Esophagus squamous epithelium (tissue), 5 donors: ENCODE measurements at places on chromosomes 13 and 19.

DNA sequence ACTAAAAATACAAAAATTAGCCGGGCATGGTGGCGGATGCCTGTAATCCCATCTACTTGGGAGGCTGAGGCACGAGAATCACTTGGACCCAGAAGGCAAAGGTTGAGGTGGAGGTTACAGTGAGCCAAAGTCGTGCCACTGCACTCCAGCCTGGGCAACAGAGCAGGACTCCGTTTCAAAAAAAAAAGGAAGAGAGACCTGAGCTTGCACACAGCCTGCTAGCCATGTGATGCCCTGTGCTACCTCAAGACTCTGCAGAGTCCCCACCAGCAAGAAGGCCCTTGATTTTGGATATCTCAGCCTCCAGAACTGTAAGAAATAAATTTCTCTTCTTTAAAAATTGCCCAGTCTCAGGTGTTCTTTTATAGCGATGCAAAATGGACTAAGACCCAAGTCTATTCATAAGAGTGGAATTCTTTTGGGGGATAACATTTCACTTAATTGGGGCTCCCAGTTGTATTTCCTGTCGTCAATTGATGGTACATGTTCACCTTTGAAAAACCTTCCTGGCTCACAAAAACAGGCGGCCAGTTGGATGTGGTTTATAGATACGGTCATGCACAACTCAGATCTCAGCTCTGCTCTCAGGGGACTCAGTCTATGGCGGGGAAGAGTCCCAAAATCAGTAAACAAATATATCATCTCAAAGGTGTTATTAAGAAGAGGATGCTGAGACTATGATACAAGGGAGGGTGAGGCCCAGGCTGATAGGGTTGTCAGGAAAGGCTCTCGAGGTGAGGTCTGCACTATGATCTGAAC lies 2.4 kb upstream of the CHERP start:
- H3K27me3 ChIP-seq: no peaks in the 10 kb centered on the region
- peaks cover 18% of the 10 kb centered on the region for H3K4me1 ChIP-seq
- no peak for DNase-seq
- H3K36me3 ChIP-seq: peaks cover 15% of the 10 kb centered on the region
- no peak overlapping the region for H3K4me3 ChIP-seq

DNA sequence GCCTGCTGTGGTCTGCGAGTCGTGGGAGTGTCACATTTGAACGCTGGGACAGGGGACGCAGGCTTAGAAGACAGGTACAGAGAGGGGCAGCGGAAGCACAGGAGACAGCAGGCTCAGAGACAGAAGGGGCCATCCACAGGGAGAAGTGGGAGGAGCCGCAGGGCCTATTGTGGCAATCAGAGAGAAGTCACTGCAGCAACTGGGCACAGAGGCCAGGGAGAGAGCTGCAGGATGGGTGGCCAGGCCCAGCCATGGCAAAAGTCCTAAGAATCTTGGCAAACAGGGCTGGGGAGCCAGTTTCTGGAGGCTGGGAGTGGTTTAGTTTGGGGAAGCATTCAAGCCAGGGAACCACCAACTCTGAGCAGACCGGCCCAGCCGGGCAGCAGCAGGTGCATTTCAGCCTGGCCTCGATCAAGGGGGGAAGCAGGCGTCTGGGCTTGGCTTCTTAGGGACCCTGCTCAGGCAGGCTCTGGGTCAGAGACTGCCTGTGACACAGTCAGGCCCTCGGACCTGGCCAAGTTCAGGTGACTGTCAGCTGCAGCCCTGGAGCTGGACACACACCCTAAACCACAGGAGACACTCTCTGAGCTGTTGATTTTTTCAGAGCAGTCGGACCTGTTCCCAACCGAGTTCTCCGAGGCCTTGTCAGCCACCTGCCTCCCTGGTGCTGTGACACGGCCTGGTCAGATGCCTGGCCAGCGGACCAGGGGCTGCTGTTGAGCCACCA lies 11.8 kb downstream of the SH3GL1 start:
- H3K36me3 ChIP-seq: peaks cover 54% of the 10 kb centered on the region
- no peak for DNase-seq
- H3K4me3 ChIP-seq: no peak overlapping the region
- peak overlapping the region; percentile 93 for H3K27ac ChIP-seq

GRCh38 chr13:113470073-113470472 lies 16.8 kb upstream of the ADPRHL1 start:
- no peak for DNase-seq
- H3K36me3 ChIP-seq: peaks cover 74% of the 10 kb centered on the region
- no peak overlapping the region for H3K4me3 ChIP-seq
- no peak overlapping the region for H3K27ac ChIP-seq

DNA sequence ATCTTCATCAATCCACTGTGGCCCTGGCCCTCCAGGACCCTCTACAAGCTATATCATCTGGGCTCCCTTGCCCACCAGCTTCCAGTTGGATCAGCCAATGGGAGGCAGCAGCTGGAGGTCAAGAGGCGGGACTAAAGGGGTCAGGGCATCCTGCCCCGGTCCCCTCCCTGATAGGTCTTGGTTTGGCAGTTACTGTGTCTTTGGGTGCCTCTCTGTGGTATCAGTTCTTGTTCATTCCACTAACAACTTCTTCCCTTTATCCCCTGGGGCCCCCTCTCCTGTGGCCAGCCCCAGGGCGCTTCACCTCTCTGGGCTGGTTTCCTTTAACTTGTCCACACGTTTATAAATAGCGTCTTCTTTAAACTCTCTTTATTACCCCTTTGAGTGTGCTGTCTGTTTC lies 83.6 kb downstream of the DCT start:
- no peaks in the 10 kb centered on the region for H3K36me3 ChIP-seq
- no peaks in the 10 kb centered on the region for H3K27me3 ChIP-seq
- DNase-seq: no peak
- no peak overlapping the region for H3K27ac ChIP-seq

GRCh38 chr13:42071672-42072419 lies 23.4 kb downstream of the DGKH start:
- H3K4me3 ChIP-seq: no peak overlapping the region
- peaks cover 18% of the 10 kb centered on the region for H3K36me3 ChIP-seq
- H3K4me1 ChIP-seq: no peaks in the 10 kb centered on the region
- H3K27me3 ChIP-seq: no peaks in the 10 kb centered on the region
- H3K27ac ChIP-seq: no peak overlapping the region

DNA sequence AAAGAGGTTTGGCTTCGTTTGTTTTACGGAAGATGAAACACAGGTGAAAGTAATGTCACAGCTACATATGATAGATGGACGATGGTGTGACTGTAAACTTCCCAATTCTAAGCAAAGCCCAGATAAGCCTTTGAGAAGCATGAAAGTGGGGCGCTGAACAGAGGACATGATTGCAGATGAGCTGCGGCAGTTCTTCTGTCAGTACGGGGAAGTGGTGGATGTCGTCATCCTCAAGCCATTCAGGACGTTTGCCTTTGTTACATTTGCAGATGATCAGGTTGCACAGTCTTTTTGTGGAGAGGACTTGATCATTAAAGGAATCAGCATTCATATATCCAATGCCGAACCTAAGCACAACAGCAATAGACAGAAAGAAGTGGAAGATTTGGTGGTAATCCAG lies 111.5 kb upstream of the DIAPH3 start:
- H3K36me3 ChIP-seq: no peaks in the 10 kb centered on the region
- H3K4me1 ChIP-seq: no peaks in the 10 kb centered on the region
- H3K4me3 ChIP-seq: no peak overlapping the region
- H3K27ac ChIP-seq: no peak overlapping the region
- DNase-seq: no peak

DNA sequence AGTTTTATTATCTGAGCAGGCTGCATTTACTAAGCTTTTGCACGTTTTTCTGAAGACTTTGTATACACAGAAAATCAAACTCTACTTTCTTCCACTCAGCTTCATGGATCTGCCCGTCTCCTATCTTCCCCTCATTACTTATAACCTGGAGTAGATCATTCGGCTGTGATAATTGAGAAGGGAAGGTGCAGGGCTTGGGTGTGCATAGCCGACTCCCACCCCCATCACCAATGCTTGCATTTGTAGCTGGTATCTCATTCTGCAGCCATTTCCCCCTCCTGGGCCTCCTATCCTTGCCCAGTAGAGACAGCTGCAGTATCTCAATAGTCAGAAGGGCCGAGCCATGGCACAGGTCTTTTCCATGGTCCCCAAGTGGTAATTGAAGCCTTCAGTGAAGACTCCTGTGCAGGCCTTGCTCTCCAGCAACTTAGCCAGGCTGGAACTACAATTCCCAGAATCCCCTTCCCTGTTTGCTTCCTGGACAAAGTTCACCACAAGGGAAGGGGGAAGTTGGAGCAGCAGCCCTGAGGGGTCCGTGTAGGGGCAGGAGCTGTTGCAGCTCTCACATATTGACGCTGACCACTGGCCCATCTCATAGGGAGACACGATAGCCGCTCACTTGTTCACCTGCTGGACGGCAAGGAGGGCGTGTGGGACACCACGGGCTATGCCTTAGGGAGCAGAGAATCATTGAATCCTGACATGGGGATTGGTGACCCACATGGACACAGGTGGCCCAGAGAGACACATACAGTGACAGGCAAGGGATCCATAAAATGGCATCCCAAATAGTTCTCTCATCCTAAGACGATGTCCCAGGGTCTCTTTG lies 2.1 kb upstream of the SIGLEC8 start:
- H3K36me3 ChIP-seq: no peaks in the 10 kb centered on the region
- H3K27me3 ChIP-seq: peaks cover 2% of the 10 kb centered on the region
- H3K4me3 ChIP-seq: no peak overlapping the region
- DNase-seq: no peak
- H3K4me1 ChIP-seq: no peaks in the 10 kb centered on the region
- H3K27ac ChIP-seq: no peak overlapping the region

DNA sequence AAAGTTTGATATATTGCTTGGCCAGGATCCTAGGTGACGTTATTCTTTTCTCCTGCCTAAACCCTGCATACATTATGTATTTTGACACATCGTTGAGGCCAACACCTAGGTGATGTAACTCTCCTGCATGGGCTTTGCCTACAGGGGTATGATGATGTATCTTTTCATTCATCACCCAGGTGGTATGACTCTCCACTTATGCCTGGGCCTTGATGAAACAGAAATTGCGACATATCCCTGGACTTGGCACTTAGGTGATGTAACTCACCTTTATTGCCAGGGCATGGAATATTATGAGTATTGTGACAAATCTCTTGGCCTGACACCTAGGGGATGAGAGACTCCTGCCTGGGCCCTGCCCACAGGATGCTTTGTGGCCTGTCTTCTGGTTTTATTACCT lies 18.5 kb upstream of the ZNF681 start:
- H3K36me3 ChIP-seq: no peaks in the 10 kb centered on the region
- H3K27ac ChIP-seq: peak overlapping the region; percentile 0
- H3K4me1 ChIP-seq: no peaks in the 10 kb centered on the region

- H3K4me1 ChIP-seq: peaks cover 14% of the 10 kb centered on the region
- DNase-seq: no peak
- H3K27ac ChIP-seq: peak overlapping the region; percentile 82
- H3K36me3 ChIP-seq: peaks cover 4% of the 10 kb centered on the region
These were observed 7.3 kb downstream of the OPA3 start for GRCh38 chr19:45577111-45577905.

- H3K36me3 ChIP-seq: peaks cover 22% of the 10 kb centered on the region
- no peak for DNase-seq
- H3K4me1 ChIP-seq: peaks cover 58% of the 10 kb centered on the region
- peak overlapping the region; percentile 78 for H3K4me3 ChIP-seq
- no peaks in the 10 kb centered on the region for H3K27me3 ChIP-seq
- H3K27ac ChIP-seq: peak overlapping the region; percentile 97
These were observed 589 bp downstream of the ZBTB45 start for GRCh38 chr19:58519087-58519354.

GRCh38 chr13:80217614-80218456 lies 123.1 kb downstream of the SPRY2 start:
- DNase-seq: no peak
- H3K4me1 ChIP-seq: no peaks in the 10 kb centered on the region
- no peaks in the 10 kb centered on the region for H3K27me3 ChIP-seq
- H3K27ac ChIP-seq: no peak overlapping the region
- no peak overlapping the region for H3K4me3 ChIP-seq

- no peaks in the 10 kb centered on the region for H3K27me3 ChIP-seq
- H3K27ac ChIP-seq: no peak overlapping the region
- no peak for DNase-seq
- H3K4me3 ChIP-seq: no peak overlapping the region
- peaks cover 42% of the 10 kb centered on the region for H3K4me1 ChIP-seq
These were observed 155.6 kb downstream of the TM9SF2 start for GRCh38 chr13:99656844-99657381.

DNA sequence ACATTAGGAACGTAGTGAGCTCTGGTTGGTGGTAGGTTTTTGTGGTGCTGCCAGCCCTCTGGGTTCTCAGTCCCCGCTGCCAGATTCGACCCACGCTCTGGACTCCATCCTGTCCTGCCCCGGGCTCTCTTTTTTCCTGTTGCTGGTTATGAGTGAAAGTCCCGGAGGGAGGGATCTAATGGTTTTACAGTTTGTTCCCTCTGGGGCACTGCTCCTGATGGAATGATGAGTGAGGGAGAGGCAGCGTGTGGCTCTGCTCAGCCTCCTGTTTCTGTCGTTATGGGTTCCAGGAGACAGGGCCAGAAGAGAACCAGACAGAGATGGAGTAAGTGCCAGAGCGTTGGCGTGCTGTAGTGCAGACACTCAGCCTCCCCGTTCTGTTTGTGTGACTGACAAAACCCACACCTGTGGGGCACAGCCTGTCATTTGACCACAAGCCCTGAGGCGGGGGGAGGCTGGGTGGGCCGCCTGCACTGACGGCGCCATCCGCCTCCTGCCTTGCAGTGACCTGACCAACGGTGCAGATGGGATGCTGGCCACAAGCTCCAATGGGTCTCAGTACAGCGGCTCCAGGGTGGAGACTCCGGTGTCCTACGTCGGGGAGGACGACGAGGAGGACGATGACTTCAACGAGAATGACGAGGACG lies 18.3 kb downstream of the ATP4B start:
- no peaks in the 10 kb centered on the region for H3K27me3 ChIP-seq
- no peak overlapping the region for H3K27ac ChIP-seq
- no peak overlapping the region for H3K4me3 ChIP-seq
- peaks cover 35% of the 10 kb centered on the region for H3K36me3 ChIP-seq

DNA sequence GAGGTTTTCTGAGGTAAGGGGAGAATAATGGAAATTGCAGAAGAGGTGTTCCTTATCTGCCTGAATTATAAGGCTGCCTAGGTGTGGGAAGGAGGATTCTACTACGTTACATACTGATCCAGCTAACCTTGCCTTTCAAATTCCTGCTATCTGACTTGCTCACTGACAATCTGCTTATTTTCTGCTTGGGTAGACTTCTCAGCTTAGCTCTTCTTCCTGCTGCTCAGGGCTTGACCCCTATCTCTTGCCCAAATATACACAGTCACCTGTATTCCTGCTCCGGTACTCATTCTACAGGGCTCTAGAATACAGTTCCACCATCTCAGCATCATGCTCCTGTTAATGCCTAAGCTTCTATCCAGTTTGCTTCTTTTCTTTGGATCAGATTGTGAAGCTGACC lies 1607.6 kb downstream of the OLFM4 start:
- no peak overlapping the region for H3K27ac ChIP-seq
- H3K4me3 ChIP-seq: no peak overlapping the region
- H3K36me3 ChIP-seq: no peaks in the 10 kb centered on the region
- H3K4me1 ChIP-seq: no peaks in the 10 kb centered on the region

GRCh38 chr13:44243198-44243857 lies 130.3 kb upstream of the SERP2 start:
- no peak overlapping the region for H3K4me3 ChIP-seq
- H3K27me3 ChIP-seq: no peaks in the 10 kb centered on the region
- H3K4me1 ChIP-seq: peaks cover 8% of the 10 kb centered on the region
- no peak overlapping the region for H3K27ac ChIP-seq

GRCh38 chr13:32446220-32446619 lies 18.3 kb upstream of the N4BP2L1 start:
- no peaks in the 10 kb centered on the region for H3K27me3 ChIP-seq
- no peak overlapping the region for H3K4me3 ChIP-seq
- H3K27ac ChIP-seq: no peak overlapping the region

- no peaks in the 10 kb centered on the region for H3K27me3 ChIP-seq
- no peaks in the 10 kb centered on the region for H3K36me3 ChIP-seq
- H3K27ac ChIP-seq: peak overlapping the region; percentile 60
- DNase-seq: no peak
- peaks cover 11% of the 10 kb centered on the region for H3K4me1 ChIP-seq
- peak overlapping the region; percentile 63 for H3K4me3 ChIP-seq
These were observed 63.4 kb downstream of the ACSBG2 start for GRCh38 chr19:6198896-6199239.
